Pons (tissue), 1 donor: ENCODE measurements at places on chromosomes 13 and 19.

DNA sequence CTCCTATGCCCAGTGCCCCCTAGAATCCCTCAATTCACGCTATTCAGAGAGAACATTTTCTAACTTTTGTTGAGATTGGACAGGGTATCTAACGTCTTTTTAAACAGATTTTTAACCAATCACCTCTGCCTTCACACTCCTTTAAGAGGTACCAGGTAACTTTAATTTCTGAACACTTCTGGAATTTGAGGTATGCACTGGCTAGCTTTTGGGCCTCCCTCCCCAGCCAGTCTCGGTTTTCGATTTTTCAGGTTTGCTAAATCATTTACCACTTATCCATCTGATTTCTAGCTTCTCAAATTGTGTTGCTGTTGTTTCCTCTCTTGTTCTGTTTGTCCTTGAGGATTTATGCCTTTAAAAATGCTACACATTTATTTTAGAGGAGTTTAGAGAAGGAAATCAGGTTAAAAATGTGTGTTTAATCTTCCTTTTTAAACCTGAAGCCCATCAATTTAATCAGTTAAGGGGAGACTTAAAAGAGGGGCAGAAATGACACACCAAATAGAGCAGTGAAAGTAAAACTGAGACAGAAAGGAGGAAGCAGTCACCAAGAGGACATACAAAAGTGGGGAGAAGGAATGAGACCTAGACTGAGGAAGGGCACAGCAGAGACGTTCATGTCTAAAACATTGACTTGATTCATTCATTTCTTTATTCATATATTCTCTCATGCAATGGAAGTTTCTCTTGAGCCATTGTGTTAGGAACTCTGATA, 139.6 kb upstream of the HTR2A start:
- DNase-seq = peak; percentile 37

- DNase-seq = no peak
Observed at GRCh38 chr13:44899967-44900366, 89.3 kb downstream of the NUFIP1 start.

- DNase-seq = peak; percentile 46
Observed at GRCh38 chr13:83839146-83839545, 43.1 kb downstream of the SLITRK1 start.

GRCh38 chr13:24854311-24854710, 90.3 kb downstream of the RNF17 start:
- no peak for DNase-seq

DNA sequence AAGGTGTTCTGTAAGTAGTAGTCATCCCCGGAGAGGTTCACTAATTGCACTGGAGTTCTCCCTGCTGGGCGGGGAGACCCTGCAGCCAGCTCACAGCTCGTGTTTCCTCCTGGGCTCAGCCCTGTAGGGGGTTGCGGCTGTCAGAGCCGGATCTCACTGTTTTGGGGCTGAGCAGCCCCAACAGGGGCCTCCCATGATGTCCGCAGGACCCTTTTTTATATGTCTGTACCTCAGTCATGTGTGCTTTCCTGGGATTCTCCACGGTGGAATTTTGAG, 130.2 kb upstream of the MCF2L start:
- no peak for DNase-seq

DNA sequence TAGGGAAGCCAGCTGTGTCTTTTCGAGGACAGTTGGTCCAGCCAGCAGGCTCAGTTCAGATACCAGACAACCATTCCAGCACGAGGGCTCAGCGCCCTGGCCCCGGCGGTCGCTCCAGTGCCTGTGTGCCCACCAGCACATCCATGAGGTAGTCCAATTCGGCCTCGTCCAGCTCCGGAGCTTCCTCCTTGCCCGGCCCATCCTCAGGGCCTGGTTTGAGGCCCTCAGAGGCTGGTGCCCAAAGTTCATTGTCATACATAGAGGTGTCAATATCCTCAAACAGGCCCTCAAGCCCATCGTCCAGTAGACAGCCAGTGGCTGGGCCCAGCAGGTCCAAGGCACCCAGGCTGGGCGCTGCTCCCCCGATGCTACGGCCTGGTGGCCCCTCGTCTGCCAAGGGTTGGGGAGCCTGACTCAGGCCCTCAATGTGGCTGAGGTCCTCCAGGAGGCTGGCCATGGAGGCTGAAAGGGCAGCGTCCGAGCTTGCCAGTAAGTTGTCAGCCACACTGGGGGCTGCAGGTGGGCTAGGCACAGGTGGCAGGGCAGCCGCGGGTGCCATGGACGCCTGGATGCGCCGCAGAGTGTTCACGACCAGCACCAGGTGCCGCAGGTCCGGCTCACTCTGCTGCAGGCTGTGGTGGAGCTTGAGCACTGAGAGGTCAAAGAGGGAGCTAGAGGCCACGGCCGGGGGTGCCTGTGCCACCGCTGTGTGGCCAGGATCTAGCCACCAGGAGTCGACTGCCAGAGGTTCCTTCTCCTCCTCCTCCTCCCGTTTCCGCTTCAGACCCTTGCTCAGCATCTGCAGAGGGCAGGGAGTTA, 2.8 kb downstream of the SERTAD1 start:
- DNase-seq = no peak

- DNase-seq = no peak
Observed at GRCh38 chr19:2905918-2906519, 5.3 kb downstream of the ZNF57 start.

- DNase-seq = no peak
Observed at GRCh38 chr19:18141031-18141430, 11.9 kb upstream of the PIK3R2 start.

GRCh38 chr13:112664501-112665203, 25.2 kb upstream of the ATP11A start:
- DNase-seq = no peak

DNA sequence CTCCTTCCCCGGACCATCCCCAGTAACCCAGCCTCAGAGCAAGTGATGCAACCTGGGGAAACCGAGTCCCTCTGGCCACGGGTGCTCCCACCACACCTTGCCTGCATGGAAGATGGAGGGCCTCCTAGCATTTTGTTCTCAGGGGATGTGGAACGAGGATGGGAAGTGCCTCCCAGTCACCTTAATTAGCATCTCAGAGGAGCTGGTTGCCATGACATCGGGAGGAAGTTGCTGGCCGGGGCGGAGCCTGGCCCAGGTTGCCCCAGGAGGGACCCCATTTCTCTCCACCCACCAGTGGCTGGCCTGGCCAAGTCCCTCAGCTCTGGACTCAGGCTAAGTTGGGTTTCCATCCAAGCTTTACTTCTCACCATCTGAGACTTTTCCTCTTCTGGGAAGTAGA, 24.1 kb upstream of the PTPRS start:
- DNase-seq = no peak

- no peak for DNase-seq
Observed at GRCh38 chr13:109436055-109436622, 350.2 kb downstream of the IRS2 start.

- no peak for DNase-seq
Observed at GRCh38 chr19:55172741-55173140, 6.3 kb upstream of the DNAAF3 start.

DNA sequence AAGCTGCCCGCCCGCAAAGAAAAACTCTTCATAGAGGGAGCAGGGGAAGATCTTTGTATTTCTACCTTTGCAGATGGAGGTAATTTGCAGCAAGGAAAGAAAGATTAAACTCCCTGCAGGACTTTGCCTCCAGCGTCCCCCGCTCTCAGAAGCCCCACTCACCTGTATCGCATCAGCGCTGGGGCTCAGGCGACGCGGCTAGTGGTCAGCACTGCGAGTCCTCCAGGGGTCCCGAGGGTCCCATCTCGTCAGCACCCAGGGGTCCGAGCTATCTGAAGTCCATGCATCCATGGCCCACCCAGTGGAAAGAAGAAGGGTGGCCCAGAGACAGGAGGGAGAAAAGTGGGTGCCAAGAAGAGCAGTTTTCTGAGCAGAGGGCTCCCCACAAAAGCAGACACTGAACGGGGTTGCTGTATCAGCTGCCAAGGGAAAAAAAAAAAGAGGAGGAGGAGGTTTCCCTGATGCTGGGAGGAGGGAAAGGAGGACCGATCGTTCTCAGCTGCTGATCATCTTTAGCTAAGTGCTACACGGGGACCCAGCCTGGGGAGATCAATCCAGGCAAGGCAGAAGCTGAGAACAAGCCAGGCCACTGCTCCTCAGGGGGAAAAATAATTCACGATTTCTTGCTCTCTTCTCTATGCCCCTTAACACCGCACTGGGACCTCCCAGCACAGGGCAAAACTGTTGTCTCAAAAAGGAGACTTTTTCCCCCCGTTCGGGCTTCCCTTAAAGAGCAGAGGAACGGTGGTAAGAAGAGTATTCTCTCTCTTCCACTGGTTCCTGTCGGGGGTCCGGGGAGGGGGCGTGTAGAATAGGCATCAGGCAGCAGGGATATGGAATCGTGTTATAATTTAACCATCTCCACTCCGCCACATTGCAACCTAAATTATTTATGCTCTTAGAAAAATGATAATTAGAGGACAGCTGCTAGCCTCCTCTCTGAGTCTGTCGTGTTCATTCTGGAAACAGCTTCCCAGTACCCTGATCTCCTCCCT, 117.7 kb upstream of the CACNA1A start:
- no peak for DNase-seq

GRCh38 chr13:46507981-46508380, 45.0 kb upstream of the LRCH1 start:
- no peak for DNase-seq

- no peak for DNase-seq
Observed at GRCh38 chr19:48149430-48149829, 20.7 kb downstream of the LIG1 start.

DNA sequence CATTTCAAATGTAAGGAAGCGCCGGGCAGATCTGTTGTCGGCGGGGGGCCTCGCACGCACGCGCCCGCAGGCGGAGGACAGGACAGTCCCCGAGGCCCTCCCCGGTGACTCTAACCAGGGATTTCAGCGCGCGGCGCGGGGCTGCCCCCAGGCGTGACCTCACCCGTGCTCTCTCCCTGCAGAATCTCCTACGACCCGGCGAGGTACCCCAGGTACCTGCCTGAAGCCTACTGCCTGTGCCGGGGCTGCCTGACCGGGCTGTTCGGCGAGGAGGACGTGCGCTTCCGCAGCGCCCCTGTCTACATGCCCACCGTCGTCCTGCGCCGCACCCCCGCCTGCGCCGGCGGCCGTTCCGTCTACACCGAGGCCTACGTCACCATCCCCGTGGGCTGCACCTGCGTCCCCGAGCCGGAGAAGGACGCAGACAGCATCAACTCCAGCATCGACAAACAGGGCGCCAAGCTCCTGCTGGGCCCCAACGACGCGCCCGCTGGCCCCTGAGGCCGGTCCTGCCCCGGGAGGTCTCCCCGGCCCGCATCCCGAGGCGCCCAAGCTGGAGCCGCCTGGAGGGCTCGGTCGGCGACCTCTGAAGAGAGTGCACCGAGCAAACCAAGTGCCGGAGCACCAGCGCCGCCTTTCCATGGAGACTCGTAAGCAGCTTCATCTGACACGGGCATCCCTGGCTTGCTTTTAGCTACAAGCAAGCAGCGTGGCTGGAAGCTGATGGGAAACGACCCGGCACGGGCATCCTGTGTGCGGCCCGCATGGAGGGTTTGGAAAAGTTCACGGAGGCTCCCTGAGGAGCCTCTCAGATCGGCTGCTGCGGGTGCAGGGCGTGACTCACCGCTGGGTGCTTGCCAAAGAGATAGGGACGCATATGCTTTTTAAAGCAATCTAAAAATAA, 18.2 kb downstream of the IL17D start:
- DNase-seq = no peak

DNA sequence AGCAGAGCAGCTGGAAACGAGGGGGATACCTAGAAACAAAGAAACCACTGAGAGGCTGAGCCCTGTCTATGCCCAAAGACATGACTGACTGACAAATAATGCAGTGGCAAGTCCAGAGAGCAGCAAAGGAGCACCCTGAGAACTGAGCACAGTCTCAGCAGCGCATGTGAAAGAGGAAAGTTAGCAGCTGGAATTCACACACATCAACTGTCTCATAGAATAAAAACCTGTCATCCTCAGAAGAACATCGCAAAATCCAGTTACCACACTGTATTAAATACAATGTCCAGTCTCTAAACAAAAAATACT, 24.1 kb upstream of the DLEU7 start:
- DNase-seq = no peak

DNA sequence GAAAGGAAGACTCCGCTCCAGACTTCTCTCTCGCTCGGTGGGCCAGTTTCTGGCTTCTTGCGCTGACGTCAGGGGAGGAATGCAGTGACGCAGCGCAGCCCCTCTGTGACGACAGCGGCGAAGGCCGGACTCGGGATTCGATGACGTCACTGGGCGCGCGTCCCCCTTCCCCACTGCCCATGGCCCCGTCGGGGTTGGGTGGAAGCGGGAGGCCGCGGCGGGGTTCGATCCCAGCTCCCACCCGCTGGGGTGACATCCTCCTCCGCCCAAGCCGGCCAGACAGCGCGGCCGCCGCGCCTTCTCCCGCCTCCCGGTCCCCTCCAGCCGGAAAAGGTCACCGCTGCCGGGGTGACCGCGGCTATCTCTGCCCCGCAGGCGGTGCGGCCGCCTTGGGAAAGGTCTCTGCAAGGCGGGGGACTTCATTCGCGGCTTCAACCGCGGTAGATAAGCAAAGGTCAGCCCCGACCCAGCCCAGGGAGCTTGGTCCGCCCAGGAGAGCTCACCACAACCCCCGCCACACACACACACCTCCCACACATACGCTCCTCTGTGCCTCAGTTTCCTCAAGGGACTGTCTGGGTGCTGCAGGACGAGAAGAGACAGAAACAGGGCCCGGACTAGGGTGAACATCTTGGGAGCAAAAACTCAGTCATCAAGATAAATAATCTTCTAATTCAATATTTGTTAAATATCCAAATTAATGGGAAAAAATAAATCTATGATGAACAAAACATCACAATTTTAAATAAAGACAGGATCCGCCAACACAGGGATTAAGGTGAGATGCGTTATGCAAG, 844 bp upstream of the RFX1 start:
- DNase-seq = no peak

DNA sequence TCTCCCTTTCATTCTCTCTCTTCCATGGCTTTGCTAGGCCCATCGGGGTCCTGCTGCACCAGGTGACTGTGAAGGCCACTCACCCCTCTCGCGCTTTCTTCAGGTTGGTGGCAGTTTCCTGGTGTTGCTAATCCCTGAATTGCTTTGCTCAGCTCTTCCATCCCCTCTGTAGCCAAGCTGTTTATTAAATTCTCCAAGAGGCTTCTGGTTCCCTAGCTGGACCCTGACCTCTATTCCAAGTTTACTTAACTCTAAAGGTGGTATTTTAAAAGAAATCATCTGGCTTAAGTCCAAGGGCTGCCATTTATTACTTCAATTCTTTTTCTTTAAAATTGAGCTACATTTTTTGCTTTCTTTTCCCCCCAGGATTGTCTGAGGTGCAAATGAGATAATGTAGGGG, 32.7 kb upstream of the MICU2 start:
- no peak for DNase-seq

GRCh38 chr13:40644838-40645604, 21.4 kb downstream of the FOXO1 start:
- DNase-seq = peak; percentile 86

GRCh38 chr19:10102787-10103236, 334 bp upstream of the ANGPTL6 start:
- DNase-seq = no peak

GRCh38 chr13:70784207-70784989, 676.1 kb upstream of the KLHL1 start:
- no peak for DNase-seq

DNA sequence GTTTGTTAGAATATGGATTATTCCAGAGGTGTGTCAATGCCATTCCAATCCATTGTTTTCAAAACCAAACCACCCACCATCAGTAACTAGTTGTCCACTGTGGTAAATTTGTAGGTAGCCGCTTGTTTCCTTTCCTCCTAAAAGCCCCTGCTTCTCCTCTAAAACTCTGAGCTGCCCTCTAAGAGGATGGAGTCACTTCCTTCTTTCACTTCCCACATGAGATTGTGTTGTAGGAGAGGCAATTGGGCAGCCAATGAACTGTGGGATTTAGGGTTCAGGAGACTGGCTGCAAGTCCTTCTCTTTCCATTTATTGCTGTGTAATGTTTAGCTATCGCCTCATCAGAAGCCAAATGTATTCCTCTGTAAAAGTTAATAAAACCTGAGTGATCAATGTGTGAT, 49.9 kb upstream of the RFXAP start:
- DNase-seq = no peak
